ENCODE measurements at places on chromosomes 5 and 9. TPM values are rescaled to one million over a fixed set of nuclear protein-coding genes. Genes with fewer than 3 reads are reported as not detected.

- H3K27me3 ChIP-seq = no peaks in the 10 kb centered on the region
- H3K4me1 ChIP-seq = peaks cover 8% of the 10 kb centered on the region
These were observed 222.1 kb downstream of the GOLPH3 start for GRCh38 chr5:31952067-31952466.

DNAJC25 gene
- total RNA-seq = 6.6 TPM

DNA sequence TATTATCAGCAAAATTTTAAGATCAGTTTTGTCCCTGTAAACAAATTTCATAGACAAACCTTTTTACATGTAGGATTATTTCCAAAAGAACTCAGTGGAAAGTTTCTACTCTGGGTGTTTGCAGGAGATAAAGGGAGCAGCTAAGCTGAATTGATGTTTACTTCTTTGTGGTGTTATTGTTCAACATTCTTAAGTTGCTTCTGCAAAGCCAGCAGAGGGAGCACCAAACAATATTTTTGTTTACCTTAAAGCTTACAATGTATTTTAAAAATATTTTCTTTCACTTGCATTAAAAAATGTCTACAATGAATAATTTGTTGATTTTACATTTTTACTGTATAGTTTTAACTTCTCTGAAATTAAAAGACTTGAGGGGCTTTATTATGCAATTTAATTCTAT lies 135.4 kb downstream of the ATG10 start:
- no peaks in the 10 kb centered on the region for H3K27me3 ChIP-seq
- peaks cover 9% of the 10 kb centered on the region for H3K4me1 ChIP-seq
- H3K27ac ChIP-seq = no peak overlapping the region
- no peak for DNase-seq

- DNase-seq = no peak
- peaks cover 8% of the 10 kb centered on the region for H3K4me1 ChIP-seq
- no peak overlapping the region for H3K27ac ChIP-seq
- peaks cover 6% of the 10 kb centered on the region for H3K27me3 ChIP-seq
These were observed 96.1 kb upstream of the DNAH5 start for GRCh38 chr5:14040542-14040941.

LMX1B gene
- 0.14 TPM for total RNA-seq

TCERG1 gene
- total RNA-seq = 46.3 TPM
